Stimulated activated CD4-positive, alpha-beta T cell treated with anti-CD3 and anti-CD28 coated beads, Interleukin-2, amount 100 ng/mL, for 4 hours (primary cell): ENCODE measurements at places on chromosomes 5 and 9.

DNA sequence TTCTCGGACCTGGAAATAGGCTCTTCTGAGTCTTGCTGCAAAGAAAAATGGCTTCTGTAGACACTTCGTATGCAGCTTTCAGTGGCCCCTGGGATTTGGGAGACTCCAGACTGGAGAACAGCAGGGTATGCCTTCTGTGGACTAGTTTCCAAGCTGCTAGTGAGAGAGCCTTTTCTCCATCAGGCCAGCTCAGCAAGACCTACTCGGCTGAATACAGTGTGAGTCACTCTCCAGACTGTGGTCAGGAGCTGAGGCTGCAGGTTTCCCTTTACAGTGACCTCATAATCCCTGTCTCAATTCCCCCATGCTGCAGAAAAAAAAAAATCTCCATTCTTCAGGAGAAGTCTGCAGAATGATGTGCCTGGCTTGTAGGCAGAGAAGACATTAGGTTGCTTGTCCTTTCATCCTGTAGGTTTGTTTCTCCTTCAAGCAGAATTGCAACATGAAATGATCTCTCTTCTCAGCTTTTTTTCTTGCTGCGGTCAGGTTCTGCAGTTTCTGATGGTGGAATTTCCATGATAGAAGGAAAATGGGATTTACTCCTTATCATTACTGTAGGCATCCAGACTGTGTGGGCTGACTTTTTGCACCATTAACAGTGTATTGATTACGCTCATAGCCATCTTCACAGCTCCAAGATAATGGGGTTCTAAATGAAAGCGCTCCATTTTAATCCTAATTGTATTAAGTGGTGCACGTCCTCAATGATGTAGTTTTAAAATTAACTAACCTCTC is 78.3 kb upstream of the TNFSF8 start:
- no peak for DNase-seq

- no peak for DNase-seq
Measured at GRCh38 chr5:175573493-175574269, 84.2 kb upstream of the HRH2 start.

- DNase-seq: no peak
Measured at GRCh38 chr9:132833550-132834121, 44.4 kb downstream of the AK8 start.

- DNase-seq: peak; percentile 26
Measured at GRCh38 chr5:52915176-52915875, 73.8 kb upstream of the ITGA2 start.

- DNase-seq: no peak
Measured at GRCh38 chr9:136054146-136054545, 40.9 kb downstream of the NACC2 start.

DNA sequence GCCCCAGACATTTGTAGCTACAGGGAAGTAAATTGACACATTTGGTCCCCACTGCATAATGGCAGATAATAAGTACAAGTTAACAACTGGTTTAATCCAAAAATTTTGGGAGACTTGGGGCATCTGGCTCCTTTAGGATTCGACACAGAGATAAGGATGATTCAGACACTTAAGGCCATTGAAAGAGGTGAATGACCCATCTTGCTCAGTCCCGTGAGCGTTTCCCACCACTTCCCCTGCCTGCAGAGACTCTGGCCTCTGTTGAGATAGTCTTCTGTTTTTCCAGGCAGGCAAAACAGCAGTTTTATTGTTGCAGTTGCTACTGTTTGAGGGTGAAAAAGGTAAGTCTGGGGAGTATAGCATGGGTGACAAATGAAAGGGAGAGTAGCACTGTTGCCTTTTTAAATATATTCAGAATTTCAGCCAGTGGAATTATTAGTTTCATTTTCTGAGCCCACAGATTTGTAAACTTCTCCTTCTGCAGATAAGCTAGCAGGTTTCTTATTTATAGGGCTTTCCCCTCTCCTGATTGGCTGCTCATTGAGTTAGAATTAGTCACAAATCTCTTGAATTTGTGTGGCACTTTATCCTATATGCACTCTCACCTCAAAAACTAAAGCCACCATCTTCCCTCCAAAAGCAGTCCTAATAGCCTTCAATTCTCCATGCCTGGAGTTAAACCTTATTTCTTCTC is 19.3 kb downstream of the ACO1 start:
- no peak for DNase-seq

- no peak for DNase-seq
Measured at GRCh38 chr5:1874348-1874747, 8.4 kb downstream of the IRX4 start.

- no peak for DNase-seq
Measured at GRCh38 chr5:1013238-1013947, 4.8 kb downstream of the NKD2 start.

- no peak for DNase-seq
Measured at GRCh38 chr5:65946198-65946745, 19.9 kb downstream of the ERBIN start.

DNA sequence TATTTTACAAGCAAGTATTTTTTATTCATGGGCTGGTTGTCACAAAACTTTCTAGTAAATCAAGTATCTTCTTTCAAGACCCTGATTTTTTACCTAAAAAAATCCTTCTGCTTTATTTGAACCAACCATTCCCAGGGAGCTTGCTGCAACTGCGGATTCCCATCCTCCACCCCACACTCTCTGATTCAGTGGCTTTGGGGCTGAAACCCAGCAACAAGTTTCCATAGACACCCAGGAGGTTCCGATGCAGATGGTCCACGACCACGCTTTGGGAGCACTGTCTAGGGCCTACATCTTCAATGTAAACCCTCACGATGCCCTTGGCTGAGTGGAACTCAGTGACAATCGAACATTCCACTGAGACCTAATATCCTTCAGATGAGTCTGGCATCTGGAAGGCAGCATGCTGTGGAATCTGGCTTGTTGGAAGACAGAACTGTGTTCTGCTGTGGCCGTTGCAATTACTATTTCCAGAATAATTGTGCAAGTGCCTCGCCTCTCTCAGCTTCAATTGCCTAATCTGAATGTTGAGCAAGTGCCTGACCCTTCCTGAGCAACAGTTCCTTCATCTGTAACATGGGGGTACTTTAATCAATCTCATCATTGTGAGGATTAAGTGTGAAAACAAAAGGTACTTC is 105.1 kb downstream of the INSYN2B start:
- no peak for DNase-seq

DNA sequence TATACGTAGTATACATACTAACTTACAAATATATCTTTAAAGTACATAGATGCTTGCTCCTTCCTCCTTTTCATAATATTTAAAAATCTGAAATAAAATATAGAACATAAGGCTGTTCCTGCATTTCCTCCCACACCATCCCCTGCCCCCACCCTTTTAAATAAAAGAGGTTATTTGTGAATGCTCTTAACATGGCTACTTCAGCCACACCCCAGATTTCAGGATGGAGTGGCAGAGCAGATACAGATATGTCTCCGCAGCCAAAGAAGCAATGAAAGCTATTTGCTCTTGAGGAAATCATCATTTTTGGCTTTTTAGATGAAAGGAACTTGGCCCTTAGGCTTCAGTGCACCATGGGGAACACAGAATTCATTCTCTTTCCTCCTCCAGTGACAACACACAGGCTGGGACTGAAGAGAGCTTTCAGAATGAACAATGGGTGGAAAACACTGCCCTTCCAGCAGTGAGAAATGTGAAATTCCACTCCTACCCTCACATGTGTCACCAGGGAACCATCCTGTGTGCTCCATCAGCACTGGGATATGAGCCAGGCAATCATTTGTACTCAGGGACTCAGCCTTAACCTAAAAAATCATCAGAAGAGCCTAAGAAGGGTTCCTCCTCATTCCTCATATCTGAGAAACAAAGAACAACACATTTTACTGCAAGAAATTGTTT is 134.3 kb downstream of the PPP2R2B start:
- no peak for DNase-seq

DNA sequence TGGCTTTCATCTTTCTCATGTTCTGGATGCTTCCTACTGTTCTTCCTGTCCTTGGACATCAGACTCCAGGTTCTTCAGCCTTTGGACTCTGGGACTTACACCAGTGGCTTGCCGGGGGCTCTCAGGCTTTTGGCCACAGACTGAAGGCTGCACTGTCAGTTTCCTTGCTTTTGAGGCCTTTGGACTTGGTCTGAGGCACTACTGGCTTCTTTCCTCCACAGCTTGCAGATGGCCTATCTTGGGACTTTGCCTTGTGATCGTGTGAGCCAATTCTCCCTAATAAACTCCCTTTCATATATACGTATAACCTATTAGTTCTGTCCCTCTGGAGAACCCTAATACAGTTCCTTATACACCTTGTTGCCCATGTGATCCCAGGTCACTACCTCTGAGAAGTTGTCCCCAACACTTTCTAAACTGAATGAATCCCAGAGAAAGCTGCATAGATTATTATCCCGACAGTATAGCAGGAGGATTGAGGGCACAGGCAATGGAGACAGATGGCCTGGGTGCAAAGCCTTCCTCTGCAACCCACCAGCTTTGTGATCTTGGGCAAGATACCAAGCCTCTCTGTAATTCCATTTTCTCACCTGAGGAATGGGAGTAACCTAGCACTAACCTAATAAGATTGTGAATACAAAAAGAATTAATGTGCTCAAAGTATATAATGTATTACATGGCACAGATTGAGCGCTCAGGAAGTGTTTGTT is 449.6 kb upstream of the BRINP1 start:
- DNase-seq: no peak

DNA sequence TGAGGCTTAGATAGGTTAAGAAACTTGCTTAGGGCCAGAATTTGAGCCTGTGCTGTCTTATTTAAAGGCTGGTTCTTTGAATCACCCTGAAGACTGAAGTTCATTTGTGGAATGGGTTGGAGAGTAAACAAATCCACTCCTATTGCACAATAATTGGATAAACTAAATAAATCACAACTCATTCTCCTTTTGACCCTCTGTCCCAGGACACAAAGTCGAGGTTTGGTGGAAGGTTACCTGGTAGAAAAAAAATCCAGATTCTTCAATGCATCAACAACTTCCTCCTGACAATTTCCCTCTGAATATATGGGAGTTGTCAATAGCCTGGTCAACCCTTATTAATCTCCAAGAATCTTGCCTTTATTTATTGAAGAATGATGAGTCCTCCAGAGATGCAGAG is 28.9 kb downstream of the TBC1D2 start:
- DNase-seq: no peak

GRCh38 chr9:38035873-38036272 is 33.2 kb downstream of the SHB start:
- DNase-seq: no peak

DNA sequence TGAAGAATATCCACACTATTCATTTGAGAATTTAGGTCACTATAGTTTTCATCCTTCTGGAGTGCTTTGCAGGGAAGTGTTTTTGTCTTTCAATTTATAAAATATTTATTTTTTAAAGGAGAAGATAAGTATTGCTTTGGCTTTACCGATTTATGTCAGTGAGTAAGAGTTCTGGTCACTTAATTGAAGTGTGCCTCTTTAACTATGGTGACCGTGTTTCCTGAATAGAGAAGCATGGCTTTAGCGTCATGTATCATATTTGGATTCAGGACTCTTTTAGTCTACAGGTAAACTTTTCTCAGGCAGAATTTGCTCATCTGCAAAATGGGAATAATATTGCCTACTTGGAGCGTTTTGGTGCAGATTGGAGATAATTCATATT is 902 bp downstream of the BDP1 start:
- DNase-seq: no peak

DNA sequence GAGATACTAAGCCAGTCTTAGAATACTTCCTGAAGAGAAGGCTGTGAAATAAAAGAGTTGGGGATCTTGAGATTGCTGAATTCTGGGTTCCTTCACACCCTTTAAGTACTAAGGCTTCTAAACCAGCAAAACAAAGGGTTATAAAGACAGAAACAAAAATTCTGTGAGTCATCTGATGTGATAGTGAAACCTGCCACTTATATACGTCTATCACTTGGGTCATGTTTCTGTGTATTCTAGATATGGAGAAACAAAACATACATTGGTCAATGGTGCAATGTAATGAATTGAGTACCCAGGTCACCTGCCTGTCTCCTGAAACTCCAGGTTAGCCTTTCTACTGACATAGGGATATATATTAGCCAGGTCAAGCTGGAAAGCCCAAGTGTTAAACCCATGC is 319.3 kb upstream of the GRAMD2B start:
- no peak for DNase-seq

DNA sequence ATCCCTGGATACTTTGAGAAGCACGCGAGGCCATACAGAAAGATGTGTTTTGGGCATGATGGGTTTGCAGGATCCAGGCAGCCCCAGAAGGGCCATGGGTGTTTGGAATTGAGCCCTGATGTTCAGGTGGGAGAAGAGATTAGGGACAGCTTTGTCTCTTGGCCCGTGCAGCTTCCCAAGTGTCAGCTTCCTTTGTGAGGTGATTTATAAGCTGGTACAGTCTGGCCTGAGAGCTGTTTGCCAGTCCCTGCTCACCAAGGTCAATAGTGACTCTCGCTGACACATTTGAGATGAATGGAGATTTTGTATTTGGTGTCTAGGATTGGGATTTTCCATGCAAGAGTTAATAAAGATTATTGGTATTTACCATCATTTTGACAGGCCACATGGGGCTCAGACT is 165.9 kb downstream of the ICE1 start:
- no peak for DNase-seq

GRCh38 chr5:55914971-55915370 is 63.8 kb downstream of the IL31RA start:
- no peak for DNase-seq

- no peak for DNase-seq
Measured at GRCh38 chr5:147234825-147235635, at the start of gene STK32A. Gene STK32A, plus strand, starts transcription at chr5:147235026. Its CDS starts 4,609 bp downstream, at chr5:147239635.

- no peak for DNase-seq
Measured at GRCh38 chr9:22216730-22217172, 207.6 kb upstream of the CDKN2B start.

DNA sequence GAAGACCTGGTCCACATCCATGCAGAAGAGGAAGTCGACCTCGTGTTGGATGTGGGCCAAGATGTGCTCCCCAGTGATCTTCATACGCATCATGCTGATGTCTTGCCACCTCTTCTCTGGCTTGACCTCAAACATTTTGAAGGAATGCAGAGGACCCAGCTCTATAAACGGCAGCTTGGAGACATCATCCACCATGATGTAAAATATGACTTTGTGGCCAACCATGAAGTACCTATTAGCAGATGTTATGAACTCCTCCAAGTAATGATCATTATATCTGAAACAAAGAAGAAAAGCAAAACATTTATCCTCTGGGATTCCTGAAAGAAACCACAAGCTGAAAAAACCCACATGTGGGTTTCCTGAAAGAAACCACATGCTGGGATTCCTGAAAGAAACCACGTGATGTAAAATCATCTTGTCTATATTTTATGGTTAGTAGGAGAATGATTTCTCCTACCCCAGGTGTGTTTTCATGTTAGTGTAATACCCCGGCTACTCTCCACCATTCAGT is 52.3 kb downstream of the GGTA1 start:
- no peak for DNase-seq

DNA sequence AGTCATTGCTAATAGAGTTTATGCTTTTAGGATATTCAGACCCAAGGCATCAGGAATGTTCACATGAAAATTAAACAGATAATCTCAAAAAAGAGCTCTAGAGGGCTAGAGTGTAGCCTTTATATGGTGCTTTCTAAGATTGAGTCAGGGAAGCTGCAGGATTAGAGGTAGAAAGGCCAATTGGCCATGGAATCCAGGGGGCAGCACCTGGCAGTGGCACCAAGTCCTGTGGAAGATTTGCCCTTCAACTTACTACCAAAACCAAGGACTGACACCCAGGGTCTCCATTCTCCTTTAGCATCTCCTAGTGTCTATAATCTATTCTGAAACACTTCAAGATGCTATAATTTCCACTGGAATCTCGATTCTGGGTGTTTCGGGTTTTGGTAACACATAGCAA is 112.4 kb downstream of the ACER2 start:
- DNase-seq: no peak

- no peak for DNase-seq
Measured at GRCh38 chr9:120942186-120943001, 15.8 kb upstream of the TRAF1 start.

- DNase-seq: no peak
Measured at GRCh38 chr5:128349044-128349858, 188.8 kb downstream of the FBN2 start.
